Mesothelial cell of epicardium (in vitro differentiated cells): ENCODE measurements at places on chromosomes 16 and 17.

DNA sequence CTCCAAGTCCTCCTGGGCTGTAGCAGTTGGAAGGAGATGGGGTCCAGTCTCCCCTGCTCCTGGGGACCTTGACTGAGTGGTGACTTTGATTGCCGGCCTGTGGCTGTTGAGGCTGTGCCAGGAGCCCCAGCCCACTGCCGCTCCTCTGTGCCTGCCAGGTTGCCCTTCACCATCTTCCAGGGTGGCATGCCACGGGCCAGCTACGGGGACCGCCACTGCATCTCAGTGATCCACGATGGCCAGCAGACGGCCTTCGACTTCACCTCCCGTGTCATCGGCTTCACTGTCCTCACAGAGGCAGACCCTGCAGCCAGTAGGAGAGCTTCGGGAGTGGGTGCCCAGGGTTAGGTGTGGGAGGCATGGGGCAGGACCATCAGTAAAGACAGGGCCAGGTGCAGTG, 23.4 kb upstream of the MYO15B start:
- H3K4me1 ChIP-seq, result no peaks in the 10 kb centered on the region
- H3K27me3 ChIP-seq, result no peaks in the 10 kb centered on the region
- DNase-seq, result no peak
- H3K36me3 ChIP-seq, result no peaks in the 10 kb centered on the region
- H3K4me3 ChIP-seq, result no peak overlapping the region

GRCh38 chr16:19655242-19655777, 62.7 kb downstream of the KNOP1 start:
- H3K27me3 ChIP-seq, result no peaks in the 10 kb centered on the region
- H3K36me3 ChIP-seq, result peaks cover 57% of the 10 kb centered on the region
- DNase-seq, result no peak
- H3K4me1 ChIP-seq, result no peaks in the 10 kb centered on the region

DNA sequence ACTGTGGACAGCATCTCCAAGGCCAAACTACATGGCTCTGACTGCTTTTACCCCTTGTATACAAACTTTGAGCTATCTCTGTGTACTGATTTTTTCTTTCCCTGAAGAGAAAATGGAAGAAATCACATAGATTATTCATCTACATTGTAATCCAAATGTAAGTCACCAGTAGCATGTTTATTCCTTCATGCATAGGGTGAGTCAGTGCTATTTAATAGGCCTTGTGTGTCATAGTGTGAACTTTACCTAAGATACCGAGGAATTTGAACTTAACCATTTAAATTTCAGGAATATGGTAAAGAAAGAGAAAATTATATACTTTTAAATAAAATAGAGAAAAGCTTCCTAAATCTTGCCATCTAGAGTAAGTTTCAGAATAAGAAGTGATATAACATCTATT, 16.5 kb downstream of the PHKB start:
- H3K4me3 ChIP-seq, result no peak overlapping the region
- DNase-seq, result no peak
- no peaks in the 10 kb centered on the region for H3K27me3 ChIP-seq
- peak overlapping the region; percentile 47 for H3K27ac ChIP-seq
- peaks cover 4% of the 10 kb centered on the region for H3K36me3 ChIP-seq

DNA sequence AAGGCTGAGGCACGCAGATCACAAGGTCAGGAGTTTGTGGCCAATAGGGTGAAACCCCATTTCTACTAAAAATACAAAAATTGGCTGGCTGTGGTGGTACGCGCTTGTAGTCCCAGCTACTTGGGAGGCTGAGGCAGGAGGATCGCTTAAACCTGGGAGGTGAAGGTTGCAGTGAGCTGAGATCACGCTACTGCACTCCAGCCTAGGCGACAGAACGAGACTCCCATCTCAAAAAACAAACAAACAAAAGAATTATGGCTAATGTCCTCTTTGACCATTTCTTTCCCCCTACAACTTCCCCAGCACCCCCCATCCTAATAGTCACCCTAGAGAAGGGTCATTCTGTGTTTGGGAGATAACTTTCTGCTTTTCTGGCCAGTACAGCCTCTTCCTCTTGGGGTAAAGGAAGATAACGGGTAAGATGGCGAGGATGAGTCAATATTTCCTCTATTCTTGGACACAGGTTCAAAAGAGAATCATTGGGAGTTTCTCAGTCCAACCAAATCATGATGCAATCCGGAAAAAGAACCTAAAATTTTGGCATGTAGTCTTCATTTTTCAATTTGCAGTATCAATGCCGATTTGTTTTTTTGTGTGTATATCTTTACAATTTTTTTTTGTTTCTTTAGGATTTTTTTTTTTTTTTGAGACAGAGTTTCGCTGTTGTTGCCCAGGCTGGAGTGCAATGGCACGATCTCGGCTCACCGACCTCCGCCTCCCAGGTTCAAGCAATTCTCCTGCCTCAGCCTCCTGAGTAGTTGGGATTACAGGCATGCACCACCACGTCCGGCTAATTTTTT, 107.6 kb upstream of the MED13 start:
- no peaks in the 10 kb centered on the region for H3K27me3 ChIP-seq
- no peak for DNase-seq
- no peaks in the 10 kb centered on the region for H3K4me1 ChIP-seq
- no peaks in the 10 kb centered on the region for H3K36me3 ChIP-seq

DNA sequence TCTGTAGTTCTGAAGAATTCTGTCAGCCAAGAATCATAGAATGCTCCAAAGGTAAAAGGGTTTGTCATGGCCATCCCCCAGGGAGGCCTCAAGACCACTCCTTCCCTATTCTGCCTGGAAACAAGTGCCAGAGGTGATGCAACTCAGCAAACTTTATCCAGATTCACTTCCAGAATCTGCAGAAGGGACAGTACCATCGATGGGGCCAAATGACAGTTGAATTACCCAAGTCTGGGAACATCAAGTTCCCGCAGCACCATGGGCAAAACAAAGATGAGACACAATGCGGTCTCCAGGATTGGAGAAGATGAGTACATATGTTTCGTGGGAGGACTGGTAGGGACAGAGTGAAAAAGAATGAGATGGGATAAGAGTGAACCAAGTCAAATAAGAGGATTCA, 13.7 kb upstream of the TAT start:
- no peaks in the 10 kb centered on the region for H3K36me3 ChIP-seq
- no peaks in the 10 kb centered on the region for H3K4me1 ChIP-seq
- DNase-seq, result no peak
- H3K27me3 ChIP-seq, result peaks cover 56% of the 10 kb centered on the region

DNA sequence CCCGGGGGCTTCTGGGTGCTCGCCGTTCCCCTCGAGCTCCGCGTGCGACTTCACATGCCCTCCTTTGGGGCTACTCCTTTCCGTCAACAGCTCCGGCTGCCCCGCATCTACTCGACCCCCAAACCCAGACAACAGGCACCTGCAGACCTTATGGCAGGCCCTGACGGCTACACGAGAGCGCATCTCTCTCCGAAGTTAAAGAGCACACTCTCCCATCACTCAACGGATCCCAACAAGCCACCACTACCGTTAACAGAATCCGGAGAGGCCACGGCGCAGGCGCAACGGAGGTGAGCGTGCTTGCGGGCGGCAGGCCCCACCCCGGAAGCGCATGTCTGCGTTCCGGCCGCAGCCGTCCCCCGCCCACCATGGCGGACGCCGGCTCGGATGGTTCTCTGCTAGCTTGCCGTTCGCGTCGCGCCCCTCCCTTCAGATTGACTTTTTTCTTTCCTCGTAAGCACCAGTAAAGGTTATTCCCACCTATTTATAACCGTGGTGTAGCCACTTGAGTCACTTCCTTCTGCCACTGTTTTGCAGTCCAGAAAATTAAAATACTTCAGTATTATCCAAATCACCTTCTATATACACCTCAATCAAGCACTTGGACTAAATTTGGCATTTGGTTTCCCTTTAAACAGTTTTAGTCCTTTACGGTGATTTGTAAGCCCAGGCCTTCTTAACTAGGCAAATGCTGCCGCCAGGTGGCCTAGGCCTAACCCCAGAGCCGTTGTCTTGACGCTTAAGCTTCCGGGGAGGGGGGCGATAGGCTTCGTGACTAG, at the start of gene POLG2:
POLG2 (minus strand) TSS at position 269 of the 779 bp plus-strand sequence; CDS start at position 183, 86 bp downstream.
- H3K27me3 ChIP-seq, result no peaks in the 10 kb centered on the region
- peaks cover 36% of the 10 kb centered on the region for H3K4me1 ChIP-seq
- DNase-seq, result peak; percentile 95
- H3K36me3 ChIP-seq, result peaks cover 33% of the 10 kb centered on the region
- peak within 1 kb of the TSS; percentile 98 for H3K27ac ChIP-seq

DNA sequence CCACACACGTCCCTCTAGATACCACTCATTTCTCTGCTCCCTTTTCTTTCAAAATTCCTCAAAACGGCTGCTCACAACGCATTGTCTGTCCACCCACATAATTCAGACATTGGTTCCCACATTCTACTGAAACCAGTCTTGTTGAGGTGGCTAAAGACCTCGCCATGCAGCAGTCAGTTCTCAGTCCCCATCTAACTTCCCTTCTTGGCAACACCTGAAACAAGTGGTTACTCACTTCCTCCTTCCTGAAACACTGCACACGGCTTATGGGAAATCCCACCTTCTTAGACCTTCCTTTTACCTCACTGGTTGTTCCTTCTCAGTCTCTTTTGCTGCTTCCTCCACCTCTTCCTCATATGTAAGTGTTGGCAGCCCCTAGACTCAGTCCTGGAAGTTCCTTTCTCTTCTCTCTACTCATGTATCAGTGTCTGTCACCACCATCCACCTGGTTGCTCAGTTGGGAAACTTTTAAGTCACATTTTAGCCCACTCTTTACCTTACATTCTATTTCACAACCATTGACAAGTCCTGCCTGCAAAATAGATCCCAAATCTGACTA, 277.1 kb downstream of the CEP112 start:
- no peak for DNase-seq
- peaks cover 9% of the 10 kb centered on the region for H3K36me3 ChIP-seq
- no peaks in the 10 kb centered on the region for H3K27me3 ChIP-seq
- H3K4me3 ChIP-seq, result no peak overlapping the region
- peaks cover 17% of the 10 kb centered on the region for H3K4me1 ChIP-seq

- no peak overlapping the region for H3K27ac ChIP-seq
- peaks cover 5% of the 10 kb centered on the region for H3K36me3 ChIP-seq
- peaks cover 2% of the 10 kb centered on the region for H3K4me1 ChIP-seq
- H3K27me3 ChIP-seq, result no peaks in the 10 kb centered on the region
Measured at GRCh38 chr16:72400257-72401083, 228.5 kb upstream of the PMFBP1 start.

GRCh38 chr17:42562388-42563142, 617 bp downstream of the COASY start:
- H3K27ac ChIP-seq, result peak overlapping the region; percentile 97
- H3K27me3 ChIP-seq, result no peaks in the 10 kb centered on the region
- H3K4me1 ChIP-seq, result peaks cover 30% of the 10 kb centered on the region
- no peaks in the 10 kb centered on the region for H3K36me3 ChIP-seq
- H3K4me3 ChIP-seq, result peak overlapping the region; percentile 87

DNA sequence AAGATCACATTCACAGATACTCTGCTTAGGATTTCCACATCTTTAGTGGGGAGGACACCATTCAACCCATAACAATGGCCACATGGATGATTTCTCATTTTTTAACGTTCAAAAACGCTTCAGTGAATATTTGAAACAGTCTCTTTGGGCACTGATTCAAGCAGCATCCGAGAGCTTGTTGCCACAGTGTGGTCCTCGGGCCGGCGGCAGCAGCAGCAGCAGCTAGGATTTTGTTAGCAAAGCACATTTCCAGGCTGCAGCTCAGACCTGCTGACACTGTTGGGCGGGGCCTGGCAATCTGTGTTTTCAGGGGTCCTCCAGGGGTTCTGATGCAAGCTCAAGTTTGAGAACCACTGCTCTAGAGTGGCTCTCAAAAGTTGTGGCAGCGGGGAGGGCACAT, 27.9 kb upstream of the CMIP start:
- H3K27me3 ChIP-seq, result no peaks in the 10 kb centered on the region
- H3K27ac ChIP-seq, result no peak overlapping the region

- peaks cover 5% of the 10 kb centered on the region for H3K4me1 ChIP-seq
- H3K4me3 ChIP-seq, result no peak overlapping the region
- no peaks in the 10 kb centered on the region for H3K27me3 ChIP-seq
- H3K27ac ChIP-seq, result no peak overlapping the region
- no peak for DNase-seq
Measured at GRCh38 chr17:63278728-63279442, 167.2 kb downstream of the CYB561 start.
